ENCODE measurements at places on chromosomes 16 and 17. TPM values are rescaled to one million over a fixed set of nuclear protein-coding genes. Genes with fewer than 3 reads are reported as not detected.

C17orf78 gene
- total RNA-seq = not detected

PRKCA gene
- 62.6 TPM for total RNA-seq

SOST gene
- total RNA-seq = not detected

MARCHF10 gene
- total RNA-seq = not detected

GRCh38 chr16:89404561-89404960 is 85.8 kb downstream of the ANKRD11 start:
- DNase-seq = no peak

DNA sequence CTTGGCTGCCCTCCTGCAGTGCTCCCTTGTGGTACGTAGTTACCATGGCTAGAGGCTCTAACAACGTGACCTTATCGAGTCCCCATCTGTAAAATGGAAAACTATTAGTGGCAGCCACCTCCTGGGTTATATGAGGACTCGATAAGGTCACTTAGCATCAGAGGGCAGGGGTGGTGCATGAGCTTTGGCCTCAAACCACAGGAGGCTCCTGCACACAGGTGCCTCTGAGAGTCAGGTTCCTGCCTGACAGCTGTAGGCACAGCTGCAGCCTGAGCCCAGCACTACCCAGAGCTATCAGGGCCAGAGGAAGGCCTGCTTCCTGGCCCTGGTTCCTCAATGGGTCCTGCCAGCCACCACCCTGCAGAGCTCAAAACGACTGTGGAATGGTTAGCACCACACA is 57.2 kb upstream of the SEC14L1 start:
- no peak for DNase-seq

DNA sequence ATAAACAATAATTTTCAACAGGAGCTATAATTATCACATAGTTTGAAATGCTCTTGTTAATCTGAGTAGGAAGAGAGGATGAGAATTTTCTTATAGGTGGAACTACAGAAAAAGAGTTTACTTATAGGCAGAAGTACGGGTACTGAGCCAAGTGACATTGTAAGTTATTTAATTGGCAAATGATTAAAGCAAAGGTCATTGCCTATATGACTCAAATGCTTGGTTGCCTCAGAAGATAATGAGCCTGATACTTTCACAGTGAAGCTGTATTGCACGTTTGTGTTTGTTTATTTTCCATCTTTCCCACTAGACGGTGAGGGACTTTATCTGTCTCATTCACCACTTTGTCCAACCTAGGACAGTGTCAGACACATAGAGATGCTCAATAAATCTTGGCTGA is 749.3 kb downstream of the MAF start:
- DNase-seq = no peak

DNA sequence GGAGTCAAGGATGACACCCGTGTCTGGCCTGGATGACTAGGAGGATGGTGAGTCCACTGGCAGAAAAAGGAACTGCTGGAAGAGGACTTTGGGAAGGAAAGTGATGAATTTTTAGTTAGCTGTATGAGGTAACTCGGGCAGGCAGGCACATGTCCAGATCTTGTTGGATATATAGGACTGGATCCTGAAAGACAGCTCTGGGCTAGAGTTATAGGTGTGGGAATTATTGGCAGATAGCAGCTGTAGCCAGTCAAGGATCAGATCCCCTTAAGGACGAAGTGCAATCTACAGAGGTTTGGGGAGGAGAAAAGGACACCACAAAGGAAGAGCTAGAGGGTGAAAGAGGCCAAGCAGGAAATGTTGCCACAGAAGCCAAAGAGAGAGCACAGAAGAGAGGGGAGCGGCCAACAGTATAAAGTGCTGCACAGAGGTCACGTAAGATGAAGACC is 10.1 kb downstream of the CYB5D1 start:
- no peak for DNase-seq

All from CD8-positive, alpha-beta T cell (primary cell).